ENCODE measurements at places on chromosomes 2 and 18.

DNA sequence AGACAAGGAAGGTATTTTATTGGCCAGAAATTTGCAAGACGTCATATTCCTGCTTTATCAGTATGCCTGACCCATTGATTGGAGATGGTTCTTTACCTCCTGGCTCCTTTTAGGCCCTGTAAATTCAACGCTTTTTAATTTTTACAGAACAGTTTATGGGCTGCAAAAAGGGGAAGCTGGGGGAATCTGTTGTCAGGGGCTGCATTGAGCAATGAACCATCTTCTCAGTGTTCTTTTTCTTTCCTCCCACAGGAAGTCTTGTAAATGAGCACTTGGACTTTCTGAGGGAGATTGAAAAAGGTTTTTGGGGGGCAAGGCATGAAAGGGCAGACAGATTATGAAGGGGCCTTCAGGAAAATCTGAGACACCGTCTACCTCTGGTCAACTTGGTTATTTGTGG, 503.6 kb upstream of the TNP1 start:
- DNase-seq = no peak

GRCh38 chr2:25966531-25967270, 15.6 kb downstream of the KIF3C start:
- DNase-seq = no peak

- no peak for DNase-seq
Measured at GRCh38 chr2:57199663-57200062, 846.9 kb upstream of the VRK2 start.

- no peak for DNase-seq
Measured at GRCh38 chr2:171711351-171711750, 24.1 kb downstream of the DYNC1I2 start.

- no peak for DNase-seq
Measured at GRCh38 chr18:25077944-25078723, 273.8 kb downstream of the ZNF521 start.

GRCh38 chr2:98299211-98299905, 46.9 kb upstream of the CNGA3 start:
- no peak for DNase-seq

GRCh38 chr2:135132314-135132713, 80.2 kb downstream of the RAB3GAP1 start:
- peak; percentile 6 for DNase-seq

- DNase-seq = peak; percentile 70
Measured at GRCh38 chr2:210169516-210170195, 1.6 kb downstream of the KANSL1L start.

DNA sequence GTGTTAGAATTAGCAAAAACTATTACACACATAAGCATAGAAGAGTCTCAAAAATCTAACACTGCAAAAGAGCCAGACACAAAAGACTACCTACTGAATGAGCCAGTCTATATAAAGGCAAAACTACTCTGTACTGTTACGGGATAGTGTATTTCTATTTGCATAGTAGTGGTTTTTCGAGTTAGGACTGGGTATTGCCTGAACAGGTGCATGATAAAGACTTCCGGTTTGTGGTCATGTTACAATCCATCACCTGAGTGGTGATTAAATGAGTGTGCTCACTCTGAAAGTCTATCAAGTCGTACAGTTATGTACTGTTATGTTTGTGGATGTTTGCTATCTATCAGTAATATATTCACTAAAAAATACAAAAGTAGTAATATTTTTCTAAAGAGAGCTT, 523.3 kb upstream of the SYT4 start:
- no peak for DNase-seq

DNA sequence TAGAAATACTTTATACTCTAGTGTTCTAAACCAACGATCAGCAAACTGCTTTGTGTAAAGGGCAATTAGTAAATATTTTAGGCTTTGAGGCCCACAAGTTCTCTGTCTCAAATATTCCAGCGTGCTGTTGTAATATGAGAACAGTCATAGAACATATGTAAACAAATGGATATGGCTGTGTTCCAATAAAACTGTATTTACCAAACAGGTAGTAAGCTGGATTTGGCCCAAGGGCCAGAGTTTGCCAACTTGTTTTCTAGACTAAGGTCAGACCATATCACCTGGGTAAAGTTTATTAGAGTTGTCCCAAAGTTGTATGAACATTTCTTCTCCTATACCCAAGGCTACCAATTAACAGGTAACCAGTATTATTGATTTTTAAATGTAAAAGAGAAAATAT, 303.2 kb upstream of the MC4R start:
- DNase-seq = no peak

- DNase-seq = no peak
Measured at GRCh38 chr2:146461068-146461467, 1383.8 kb upstream of the ACVR2A start.

- no peak for DNase-seq
Measured at GRCh38 chr2:168550670-168551069, 94.6 kb downstream of the CERS6 start.

DNA sequence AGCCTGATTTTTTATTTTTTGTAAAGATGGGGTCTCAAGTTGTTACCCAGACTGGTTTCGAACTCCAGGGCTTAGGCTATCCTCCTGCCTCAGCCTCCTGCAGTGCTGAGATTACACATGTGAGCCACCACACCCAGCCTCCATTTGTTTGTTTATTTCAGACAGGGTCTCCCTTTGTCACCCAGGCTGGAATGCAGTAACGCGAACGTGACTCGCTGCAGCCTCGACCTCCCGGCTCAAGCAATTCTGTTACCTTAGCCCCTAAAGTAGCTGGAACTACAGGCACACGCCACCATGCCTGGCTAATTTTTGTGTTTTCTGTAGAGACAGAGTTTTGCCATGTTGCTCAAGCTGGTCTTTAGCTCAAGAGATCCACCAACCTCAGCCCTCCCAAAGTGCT, 27.2 kb downstream of the UBXN4 start:
- DNase-seq = no peak

DNA sequence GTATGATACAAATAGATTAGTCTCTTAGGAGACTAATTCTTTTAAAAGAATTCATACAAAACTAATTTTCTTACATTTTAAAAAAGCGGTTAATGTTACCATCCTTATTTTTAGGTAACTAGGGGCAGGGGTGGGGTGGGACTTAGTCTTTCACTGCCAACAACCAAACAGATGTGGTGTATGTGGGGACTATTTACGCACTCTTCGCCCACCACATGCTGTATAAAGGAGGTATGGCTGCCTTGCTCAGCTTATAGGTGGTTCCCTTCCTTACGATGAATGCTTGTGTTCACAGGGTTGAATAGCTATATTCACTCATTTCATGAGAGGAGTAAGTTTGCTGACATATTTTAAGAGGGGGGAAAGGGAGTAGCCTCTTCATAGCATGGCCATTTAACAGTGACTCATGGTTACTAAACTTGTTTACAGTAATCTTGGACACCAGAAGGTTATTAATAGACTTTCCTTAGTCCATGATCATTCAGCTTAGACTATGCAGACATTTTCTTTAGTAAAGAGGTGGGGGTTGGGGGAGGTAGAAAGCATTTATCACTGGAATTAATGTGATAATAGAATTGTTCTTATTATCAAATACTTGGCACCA, 61.8 kb downstream of the CAB39 start:
- DNase-seq = peak; percentile 85

DNA sequence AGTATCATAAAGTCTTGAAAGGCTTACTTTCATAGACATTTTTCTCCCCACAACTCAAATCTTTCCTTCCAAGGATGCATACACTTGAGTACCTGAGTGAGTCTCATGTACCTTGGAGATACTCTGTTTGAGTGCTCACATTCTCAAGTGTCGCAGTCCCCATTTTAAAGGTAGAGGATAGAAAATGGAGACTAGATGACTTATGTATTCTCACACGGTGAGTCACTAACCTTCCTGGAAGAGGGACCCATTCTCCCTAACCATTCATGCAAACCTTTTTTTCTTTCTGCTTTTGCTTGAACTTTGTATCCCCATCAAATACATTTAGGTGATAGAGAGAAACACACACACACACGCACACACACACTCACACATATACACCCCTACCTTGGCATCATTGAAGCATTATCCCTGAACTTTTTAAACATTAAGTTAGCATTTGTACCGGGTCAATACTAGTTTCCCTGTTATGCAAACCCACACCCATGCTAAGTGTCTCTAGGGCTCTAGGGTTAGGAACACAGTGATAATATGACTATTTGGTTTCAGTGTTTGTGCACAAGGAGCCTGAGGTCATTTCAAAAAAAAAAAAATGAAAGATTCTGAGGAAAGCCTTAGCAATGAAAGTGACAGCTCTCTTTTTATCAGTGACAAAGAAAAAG, 236.2 kb downstream of the IKZF2 start:
- no peak for DNase-seq

DNA sequence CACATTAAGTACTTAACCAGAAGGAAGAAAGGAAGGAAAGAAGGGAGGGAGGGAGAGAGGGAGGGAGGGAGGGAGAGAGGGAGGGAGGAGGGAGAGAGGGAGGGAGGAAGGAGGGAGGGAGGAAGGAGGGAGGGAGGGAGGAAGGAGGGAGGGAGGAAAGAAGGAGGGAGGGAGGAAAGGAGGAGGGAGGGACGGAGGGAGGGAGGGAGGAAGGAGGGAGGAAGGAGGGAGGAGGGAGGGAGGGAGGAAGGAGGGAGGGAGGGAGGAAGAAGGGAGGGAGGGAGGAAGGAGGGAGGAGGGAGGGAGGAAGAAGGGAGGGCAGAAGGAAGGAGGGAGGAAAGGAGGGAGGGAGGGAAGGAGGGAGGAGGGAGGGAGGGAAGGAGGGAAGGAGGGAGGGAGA, 363.3 kb downstream of the MBD2 start:
- DNase-seq = no peak

DNA sequence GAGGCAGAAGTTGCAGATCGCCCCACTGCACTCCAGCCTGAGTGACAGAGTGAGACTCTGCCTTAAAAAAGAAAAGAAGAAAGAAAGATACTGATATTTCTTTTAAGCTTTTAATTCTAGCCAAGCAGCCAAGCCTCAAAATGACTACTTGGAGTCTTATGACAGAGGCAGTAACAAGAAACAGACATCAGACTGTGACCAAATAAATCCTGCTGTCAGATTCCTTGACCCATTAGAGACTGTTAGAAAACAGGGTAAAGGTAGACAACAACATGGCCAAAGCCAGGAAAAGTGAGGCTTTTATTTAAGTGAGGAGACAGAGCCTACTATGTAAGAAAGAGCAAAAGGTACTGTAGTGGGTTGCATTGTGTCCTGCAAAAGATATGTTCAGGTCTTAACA, 83.4 kb upstream of the NARS1 start:
- no peak for DNase-seq

GRCh38 chr18:8948471-8949149, 153.9 kb upstream of the NDUFV2 start:
- DNase-seq = peak; percentile 63

GRCh38 chr2:114859726-114860510, 417.5 kb downstream of the DPP10 start:
- DNase-seq = no peak

- no peak for DNase-seq
Measured at GRCh38 chr2:145199827-145200706, 680.1 kb upstream of the ZEB2 start.

GRCh38 chr18:73948084-73948483, 199.6 kb downstream of the FBXO15 start:
- no peak for DNase-seq

GRCh38 chr2:112750560-112750843, 13.9 kb downstream of the CKAP2L start:
- DNase-seq = no peak

GRCh38 chr2:42183775-42184174, 14.6 kb downstream of the EML4 start:
- DNase-seq = no peak

DNA sequence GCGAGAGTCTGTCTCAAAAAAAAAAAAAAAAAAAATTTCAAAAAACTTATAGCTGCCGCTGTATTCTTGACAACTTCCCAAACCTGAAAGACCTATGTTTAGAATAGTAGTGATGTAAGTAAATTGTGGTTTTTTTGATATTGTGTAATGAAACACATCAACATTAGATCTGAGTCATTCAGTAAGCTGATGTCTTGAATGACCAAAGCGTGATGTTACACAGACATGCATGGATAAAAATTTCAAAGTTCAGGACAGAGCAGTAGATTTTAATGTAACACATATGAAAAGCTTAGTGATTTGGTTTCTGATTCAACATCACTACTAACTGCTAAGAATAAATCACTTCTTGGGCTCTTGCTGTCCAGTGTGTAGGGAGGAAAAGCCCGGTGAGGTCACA, 69.3 kb upstream of the MEX3C start:
- no peak for DNase-seq

DNA sequence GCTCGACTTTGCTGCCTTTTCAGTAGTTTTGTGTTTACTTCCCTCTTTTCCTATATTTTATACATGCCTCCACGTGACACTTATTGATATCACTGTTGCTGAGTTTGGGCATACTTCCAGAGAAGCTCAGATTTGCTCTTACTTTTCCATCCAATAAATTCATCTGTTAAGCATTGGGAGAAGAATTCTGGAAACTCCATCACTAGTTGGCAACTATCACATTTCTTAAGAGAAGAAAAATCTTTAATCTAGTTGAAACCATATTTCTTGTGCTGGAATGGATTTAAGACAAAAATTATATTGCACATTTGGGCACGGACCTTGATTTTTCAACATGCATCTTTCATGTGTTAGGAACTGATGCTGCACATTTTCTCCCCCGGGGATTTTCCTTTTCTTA, 52.6 kb upstream of the CPO start:
- DNase-seq = no peak

DNA sequence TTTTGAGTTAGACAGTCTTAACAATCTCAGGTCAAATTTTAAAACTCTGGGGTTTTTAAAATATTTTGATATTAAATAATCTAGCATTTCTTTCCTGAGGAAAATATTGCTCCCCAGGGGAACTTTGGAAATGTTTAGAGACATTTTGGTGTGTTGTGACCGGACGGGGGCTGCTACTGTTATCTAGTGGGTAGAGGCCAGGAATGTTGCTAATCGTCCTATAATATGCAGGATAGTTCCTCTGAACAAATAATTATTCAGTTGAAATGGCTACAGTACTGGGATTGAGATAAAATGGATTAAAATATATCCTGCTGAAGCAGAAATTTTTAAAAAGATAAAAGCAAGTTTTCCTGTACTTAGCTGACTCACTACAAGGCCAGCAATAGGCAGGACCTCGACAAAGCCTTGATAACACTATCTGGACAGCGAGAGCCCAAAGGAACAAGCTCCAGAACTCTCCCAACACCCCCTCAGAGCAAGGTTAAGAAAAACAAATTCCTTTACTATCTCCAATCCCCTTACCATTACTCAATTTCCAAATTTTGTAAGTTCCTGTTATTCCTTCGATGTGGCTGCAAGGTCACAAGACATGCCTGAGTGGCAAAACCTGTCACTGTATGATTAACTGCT, 1407.4 kb downstream of the SUCLG1 start:
- no peak for DNase-seq
